ENCODE measurements at places on chromosomes 13 and 19.

GRCh38 chr19:2045501-2046045 is 5.5 kb downstream of the MKNK2 start:
- no peak for DNase-seq

DNA sequence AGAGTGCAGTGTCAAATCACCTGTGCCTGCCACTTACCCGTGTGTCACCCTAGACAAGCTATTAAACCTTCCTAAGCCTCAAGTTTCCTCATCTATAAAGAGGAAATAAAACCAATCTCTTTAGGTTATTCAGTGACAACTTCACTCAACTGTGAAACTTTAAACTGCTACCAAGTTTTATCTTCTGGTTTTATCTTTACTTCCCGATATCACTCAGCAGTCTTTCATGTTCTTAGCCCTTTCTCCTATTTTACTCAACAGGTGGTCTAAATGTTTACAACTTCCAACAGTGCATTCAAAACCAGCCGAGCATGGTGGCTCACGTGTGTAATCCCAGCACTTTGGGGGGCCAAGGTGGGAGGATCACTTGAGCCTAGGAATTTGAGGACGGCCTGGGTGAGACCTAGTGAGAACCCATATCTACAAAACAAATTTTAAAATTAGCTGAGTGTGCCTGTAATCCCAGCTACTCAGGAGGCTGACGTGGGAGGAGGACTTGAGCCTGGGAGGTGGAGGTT is 59.6 kb downstream of the GPALPP1 start:
- DNase-seq, result no peak

GRCh38 chr19:58304748-58305064 is 471 bp upstream of the ERVK3-1 start:
- DNase-seq, result no peak

GRCh38 chr19:12669270-12670158 is 2.9 kb downstream of the WDR83 start:
- DNase-seq, result peak; percentile 47

GRCh38 chr13:45119469-45119990 is 780 bp upstream of the GTF2F2 start:
- DNase-seq, result peak; percentile 11

GRCh38 chr13:26961890-26962615 is 201.5 kb upstream of the GPR12 start:
- DNase-seq, result no peak

- no peak for DNase-seq
These were observed 734 bp upstream of the LRRC8E start for GRCh38 chr19:7887408-7888144.

DNA sequence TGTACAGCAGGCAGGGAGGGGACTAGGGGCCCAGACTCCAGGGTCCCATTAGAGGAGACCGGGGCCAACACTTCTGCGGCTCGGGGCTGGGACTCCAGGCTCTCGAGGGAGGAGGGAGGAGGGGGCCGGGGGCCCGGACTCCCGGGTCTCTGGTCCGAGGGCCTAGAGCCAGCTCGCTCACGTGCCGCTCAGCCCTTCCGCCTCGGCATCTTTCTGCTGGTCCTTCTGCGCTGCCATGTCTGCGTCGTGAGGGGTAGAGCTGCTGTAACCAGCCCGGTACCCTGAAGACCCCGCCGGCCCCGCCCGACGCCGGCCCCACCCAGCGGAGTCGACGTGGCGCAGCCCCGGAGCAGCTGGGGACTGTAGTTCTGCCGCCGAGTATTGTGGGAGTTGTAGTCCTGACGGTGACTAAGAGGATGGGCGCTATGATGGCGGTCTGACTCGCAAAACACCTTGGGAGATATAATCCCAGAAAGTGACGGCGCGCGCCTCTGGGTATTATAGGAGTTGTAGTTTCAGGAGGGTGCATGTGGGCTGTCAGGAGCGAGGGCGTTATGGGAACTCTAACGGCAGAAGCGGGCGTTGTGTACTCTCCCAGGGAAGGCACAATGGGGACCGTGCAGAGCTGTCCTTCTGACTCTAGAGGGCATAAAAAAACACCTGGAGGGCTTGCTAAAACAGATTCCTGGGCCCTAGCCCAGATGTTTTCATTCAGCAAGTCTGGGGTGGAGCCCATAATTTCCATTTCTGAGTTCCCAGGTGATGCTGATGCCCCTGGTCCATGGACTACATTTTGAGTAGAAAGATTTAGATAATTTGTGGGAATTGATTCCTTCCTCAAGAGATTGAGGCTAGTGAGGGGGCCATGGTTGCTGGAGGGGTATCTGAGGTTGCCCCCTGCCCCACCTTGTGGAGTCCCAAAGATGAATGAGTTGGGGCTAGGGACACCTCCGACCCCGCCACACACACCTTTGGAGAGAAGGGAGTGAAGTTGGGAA is at the start of gene RABAC1:
Gene RABAC1, minus strand, starts transcription at position 266 of the 998 bp plus-strand sequence. Its CDS starts 29 bp downstream, at position 237.
- peak; percentile 83 for DNase-seq

DNA sequence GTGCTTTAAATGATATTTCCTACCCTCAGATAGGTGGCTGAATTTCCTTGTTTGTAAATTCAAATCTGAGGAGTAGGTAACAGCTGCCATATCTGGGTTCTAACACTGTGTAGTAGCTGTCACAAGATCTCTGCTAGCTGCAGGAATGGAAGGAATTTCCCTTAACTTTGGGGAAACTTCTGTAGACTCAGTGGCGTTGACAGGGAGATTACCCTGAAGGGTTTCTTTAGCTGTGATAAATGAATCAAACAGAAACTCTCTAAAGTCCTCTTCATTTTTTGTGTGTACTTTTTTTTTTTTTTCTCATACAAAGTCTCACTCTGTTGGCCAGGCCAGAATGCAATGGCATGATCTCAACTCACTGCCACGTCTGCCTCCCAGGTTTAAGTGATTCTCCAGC is 5.3 kb upstream of the EPSTI1 start:
- no peak for DNase-seq

DNA sequence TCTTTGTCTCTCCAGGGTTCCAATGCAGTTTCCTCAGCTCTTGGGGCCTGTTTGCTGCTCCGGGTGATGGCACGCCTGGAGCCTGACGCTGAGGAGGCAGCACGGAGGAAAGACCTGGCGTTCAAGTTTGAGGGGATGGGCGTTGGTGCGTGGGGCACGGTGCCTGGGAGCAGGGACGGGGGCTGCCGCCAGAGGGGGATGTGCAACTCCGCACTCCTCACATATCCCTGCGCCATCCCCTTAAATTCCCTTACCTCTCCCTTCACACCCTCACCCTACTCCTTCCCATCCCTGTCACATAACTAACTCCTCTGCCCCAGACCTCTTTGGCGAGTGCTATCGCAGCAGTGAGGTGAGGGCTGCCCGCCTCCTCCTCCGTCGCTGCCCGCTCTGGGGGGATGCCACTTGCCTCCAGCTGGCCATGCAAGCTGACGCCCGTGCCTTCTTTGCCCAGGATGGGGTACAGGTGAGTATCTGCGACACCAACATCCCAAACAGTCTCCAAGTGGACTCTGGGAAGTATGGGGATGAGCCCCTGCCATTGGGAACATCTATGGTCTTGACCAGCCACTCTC is 31.1 kb downstream of the TRPM4 start:
- no peak for DNase-seq

DNA sequence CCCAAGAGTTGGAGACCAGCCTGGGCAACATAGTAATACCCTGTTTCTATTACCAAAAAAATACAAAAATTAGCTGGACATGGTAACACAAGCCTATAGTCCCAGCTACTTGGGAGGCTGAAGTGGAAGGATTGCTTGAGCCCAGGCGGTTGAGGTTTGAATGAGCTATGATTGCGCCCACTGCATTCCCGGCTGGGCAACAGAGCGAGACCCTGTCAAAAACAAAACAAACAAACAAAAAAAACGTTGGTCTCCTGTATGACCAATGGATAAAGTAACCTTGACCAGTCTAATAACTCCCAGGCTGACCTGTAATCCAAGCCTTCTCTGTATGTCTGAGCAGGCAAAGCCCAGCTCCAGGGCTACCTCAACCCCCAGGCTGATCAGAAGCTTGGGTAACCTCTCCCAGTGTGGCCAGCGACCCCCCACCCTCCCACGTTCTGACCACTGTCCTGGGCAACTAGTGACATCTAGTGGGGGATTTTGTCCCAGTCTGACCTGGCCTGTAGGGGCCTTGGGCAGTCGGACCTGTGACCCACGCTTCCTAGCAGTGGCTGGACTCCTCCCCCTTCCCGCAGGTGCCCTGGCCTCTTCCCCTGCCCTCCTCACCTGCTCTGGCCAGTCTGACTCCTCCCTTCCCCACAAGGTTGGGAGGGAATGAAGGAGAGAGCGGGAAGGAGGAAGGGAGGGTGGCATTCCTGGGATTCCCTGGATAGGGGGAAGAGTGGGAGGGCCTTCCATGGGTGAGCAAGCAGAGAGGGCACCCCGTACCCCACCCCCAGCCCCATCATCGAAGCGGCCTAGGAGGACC is 1.0 kb upstream of the BCAM start:
- DNase-seq, result no peak

- DNase-seq, result no peak
These were observed 7.4 kb upstream of the TBXA2R start for GRCh38 chr19:3613818-3614661.

DNA sequence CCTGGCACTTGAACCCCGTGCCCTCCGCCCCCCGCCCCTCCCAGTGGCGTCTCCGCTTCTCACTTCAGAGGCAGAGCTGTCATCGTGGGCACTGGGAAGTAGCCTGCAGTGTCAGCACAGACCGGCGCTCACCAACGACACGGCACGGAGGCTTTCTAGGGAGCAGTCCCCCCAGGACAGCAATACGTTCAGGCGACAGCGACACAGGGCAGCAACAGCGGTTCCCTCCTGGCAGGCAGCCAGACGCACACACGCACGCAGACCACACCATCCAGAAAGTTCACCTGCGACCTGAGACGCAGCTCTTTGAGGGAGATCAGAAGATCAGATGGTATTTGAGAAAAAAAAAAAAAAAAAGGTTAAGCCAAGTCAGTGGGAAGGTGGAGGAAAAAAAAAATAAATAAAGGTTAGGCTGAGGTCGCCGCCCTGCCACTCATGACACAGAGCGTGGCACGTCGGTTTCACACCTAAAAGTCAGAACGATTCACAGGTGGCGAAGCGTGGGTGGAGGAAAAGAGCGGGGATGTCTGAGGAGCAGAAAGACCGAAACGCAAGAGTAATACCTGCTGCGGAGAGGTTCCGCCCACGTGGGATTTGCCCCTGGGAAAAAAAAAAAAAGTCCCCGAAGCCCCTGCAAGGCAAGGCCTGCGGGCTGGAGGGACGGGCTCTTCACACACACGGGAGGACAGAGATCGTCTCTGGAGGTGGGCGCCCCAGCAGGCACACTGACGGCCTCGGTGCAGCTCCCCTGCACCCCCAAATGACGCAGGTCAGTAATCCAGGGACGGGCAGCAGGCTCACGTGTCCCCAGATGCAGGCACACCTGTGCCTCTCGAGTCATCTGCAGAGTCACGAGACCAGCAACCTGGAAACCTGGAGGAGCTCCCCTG is 94.5 kb downstream of the GNG7 start:
- DNase-seq, result peak; percentile 64

Measured in activated CD4-positive, CD25-positive, alpha-beta regulatory T cell (primary cell).